NCI-H2171 treated with DMSO at 0.1 percent for 48 hours (cell line): ENCODE measurements at places on chromosomes 3 and 15.

GRCh38 chr15:69194854-69195253, 34.4 kb downstream of the GLCE start:
- no peak for DNase-seq

- peak; percentile 76 for DNase-seq
Observed at GRCh38 chr15:39976291-39977274, 42.7 kb downstream of the EIF2AK4 start.

- DNase-seq, result peak; percentile 46
Observed at GRCh38 chr15:63939531-63940130, 105.9 kb upstream of the HERC1 start.

DNA sequence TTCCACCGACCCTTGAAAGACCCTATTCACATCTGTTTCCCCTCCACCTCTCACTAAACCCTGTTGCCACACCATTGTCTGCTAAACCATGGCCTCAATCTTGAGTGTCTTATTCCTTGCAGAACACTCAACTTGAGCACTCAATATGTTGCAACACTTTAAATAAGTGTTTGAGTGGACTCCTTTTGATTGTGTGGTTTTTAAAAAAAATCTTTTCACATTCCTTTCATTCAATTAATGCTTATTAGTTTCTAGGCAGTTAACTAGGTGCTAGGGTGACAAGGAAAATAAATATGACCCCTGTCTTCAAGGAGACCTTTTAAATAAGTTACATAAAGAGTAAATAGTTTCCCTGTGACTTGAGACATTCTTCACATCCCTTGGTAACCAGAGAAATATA, 13.3 kb upstream of the HHLA2 start:
- DNase-seq, result no peak

DNA sequence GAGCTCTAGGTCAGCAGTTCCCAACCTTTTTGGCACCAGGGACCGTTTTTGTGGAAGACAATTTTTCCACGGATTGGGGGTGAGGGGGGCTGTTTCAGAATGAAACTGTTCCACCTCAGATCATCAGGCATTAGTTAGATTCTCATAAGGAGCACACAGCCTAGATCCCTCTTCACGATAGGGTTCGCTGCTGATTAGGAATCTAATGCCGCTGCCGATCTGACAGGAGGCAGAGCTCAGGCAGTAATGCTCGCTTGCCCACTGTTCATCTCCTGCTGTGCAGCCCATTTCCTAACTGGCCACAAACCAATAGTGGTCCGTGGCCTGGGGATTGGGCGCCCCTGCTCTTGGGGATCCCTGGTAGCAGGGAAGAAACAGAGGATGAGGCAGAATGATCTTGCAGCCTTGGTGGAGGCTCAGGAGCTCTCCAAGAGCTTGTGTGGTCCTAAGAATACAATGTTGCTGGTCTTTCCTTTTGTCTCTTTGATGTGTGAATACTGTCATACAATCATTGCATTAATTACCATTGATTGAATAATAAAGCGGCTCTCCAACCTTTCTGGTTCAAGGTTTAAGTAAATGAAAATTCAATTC, 183.2 kb downstream of the FNDC3B start:
- no peak for DNase-seq

DNA sequence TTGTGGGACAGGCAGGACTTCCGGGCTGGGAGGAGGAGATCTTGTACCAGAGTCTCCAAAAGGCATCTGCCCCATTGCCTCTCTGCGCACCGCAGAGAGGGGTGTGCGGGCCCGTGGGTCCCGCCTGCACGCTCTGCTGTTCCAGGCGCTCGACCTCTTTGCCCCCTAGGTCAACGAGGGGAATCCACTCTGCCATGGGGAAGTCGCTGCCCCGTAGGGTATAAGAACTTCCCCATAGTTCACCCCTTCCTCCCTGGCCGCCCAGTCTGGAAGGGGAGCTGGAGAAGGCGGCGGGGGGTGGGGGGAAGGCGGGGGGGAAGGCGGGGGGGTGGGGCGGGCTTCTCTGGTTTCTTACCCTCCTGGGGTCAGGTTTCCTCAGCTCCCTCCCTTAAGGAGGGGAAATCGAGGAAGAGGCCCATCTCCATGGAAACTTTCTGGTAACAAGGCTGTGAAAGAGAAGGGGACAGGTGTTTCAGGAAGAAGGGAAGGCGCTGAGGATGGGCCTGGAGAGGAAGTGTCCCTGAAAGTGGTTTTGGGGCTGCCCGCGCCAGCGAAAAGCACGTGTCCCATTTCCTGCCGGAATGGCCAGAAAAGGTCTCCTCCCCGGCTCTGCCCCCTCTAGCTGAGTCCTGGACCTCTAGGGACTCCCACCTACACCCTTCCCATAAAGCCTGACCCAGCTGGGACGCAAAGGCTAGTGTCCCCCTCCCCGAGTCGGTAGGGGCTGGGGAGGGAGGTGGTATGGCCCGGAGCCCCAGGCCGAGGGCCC, 27.5 kb downstream of the NR1I2 start:
- no peak for DNase-seq

DNA sequence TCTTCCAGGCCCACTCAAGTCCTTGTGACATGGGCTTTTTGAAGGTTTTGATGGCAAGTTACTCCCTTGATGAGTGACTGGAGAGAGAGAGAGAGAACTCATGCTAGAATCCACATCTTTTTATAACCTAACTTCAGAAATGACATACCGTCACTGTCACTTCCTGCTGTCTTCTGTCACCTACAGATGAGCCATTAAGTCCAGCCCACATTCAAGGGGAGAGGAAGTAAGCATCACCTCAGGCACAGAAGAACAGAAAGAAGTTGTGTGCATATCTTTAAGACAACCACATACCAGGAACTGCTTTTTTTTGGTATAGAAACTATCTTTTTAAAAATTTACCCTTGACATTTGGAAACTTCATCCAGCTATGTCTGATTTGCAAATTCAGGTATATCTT, 16.6 kb upstream of the TXNRD3 start:
- DNase-seq, result no peak

DNA sequence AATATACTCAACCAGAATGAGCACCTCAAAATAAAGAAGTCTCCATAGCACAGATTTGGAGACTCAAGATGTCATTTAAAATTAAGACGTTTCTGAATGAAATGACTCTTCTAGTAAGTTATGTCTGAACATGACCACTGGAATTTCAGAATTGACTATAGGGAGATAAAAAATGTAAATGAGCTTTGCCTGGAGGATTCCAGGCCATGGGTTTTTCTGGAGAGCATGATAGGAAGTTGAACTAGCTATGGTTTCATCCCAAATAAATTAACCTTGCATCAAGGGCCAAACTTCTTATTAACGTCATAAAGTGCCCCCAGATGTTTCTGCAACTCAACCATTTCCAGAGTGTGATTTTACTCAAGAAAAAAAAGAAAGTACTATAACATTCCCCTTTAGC, 222.6 kb upstream of the NR2F2 start:
- no peak for DNase-seq

GRCh38 chr3:178768072-178768864, 232.0 kb downstream of the KCNMB2 start:
- DNase-seq, result no peak

- DNase-seq, result no peak
Observed at GRCh38 chr3:1015826-1016225, 77.0 kb upstream of the CNTN6 start.

DNA sequence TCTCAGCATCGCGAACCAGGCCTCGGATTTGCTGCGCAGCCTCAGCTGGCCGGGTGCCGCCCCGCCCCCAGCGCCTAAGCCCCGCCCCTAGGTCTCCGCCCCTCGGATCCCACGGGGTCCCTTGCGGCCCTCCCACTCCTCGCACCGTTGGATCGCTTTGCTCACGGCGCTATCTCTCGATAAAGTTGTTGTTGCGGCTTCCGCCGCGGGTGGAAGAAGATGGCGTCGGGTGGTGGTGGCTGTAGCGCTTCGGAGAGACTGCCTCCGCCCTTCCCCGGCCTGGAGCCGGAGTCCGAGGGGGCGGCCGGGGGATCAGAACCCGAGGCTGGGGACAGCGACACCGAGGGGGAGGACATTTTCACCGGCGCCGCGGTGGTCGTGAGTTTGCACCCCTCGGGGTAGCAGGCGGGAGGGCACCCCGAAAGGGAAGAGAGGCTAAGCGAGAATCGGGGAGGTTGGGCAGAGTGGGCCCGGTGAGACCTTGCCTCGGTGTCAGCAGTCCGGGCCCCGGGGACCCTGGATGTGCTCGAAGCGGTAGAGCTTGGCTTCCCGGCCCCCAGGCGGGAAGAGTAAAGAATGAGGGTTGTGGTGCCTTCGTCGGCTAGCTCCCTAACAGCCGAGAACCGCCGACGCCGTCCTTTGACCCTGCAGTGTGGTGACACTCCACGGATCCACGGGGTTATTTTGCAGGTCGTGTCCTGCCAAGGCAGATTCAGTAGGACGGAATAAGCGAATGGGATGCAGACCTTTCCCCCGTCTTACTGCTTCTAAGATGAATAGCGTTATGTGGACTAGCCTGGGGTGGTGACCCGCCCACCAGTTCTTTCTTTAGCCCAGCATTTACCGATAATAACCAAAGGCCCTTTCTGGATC, at the start of gene SNX1:
SNX1 (plus strand) TSS at position 188 of the 873 bp plus-strand sequence; CDS start at position 220, 32 bp downstream.
- peak; percentile 93 for DNase-seq

DNA sequence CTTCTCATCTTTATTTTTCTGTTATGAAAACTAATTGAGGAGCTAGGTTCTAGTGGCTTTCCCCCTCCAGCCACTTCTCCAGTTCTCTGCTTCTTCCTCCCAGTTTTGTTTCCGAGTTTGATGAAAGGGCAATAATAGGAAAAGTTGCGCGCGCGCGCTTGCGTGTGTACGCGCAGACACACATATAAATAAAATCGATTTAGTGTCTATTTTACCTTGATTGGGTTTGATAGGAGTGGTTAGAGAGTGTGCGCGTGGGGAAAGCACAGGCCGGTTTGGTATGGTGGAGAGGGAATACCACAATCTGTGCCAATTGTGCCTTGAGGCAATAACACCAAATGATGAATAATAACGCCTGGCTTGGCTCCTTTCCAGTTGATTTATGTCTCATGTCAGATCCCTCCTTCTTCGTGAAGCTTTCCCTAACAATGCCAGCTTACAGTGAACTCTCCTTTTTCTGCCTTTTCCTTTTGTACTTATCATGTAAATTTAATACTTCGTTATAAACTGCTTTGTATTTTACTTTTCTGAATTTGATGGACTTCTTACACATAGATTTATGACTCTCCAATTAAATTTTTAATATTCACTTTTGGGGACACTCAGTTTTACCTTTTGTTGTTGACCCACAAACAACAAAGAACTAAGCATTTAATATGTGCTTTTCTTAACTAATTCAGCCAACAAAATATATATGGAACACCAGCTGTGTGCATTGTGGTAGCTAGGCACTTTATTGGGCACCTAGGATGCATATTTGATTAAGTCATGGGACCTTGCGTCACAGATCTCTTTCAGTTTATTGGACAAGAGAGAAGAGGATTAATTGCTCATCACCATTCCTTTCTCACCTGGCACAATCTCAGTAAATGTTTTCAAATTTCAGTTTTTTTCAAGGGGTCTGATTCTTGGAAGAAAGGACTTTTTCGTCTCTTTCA, 1.7 kb downstream of the TIPARP start:
- DNase-seq, result peak; percentile 70

- no peak for DNase-seq
Observed at GRCh38 chr3:134350266-134350665, 24.0 kb downstream of the AMOTL2 start.

DNA sequence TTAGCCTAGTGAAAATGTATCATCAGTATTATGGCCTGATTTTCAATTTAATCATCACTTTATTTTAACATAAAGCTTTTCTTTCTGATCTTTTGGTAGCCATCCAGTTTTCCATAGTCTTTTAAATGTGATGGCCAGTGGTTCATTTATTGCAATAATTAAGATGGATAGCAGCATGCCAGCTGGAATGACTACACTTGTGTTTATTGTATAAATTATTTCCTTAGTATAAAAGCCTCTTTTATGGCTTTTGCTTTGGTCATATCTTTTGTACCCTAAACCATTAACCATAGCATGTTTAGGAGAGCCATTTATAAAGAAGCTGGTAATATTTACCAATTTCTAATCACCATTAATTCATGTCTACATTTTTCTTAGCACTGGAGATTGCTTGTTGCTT, 31.7 kb downstream of the ALCAM start:
- no peak for DNase-seq

GRCh38 chr3:142019794-142020320, 129.5 kb downstream of the TFDP2 start:
- DNase-seq, result no peak

DNA sequence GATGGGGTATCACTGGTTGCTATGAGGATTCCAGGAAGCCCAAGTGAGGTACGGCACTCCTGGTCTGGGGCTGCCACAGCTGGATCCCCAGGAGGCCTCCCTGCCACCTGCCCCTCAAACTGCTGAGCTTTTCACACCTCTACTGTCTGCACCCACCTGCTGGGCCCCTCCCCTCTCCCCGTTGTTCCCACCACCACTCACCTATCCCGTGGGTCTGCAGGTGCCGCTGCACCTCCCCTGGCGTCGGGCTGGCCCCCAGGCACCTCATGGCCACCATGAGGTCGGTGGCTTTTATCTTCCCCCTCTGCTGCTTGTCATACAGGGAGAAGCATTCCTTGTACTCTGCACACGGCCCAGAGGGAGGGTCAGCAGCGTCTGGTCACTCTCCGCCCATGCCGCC, 5.8 kb downstream of the CALML4 start:
- DNase-seq, result peak; percentile 13

GRCh38 chr15:63340353-63340752, 41.3 kb downstream of the CA12 start:
- no peak for DNase-seq

DNA sequence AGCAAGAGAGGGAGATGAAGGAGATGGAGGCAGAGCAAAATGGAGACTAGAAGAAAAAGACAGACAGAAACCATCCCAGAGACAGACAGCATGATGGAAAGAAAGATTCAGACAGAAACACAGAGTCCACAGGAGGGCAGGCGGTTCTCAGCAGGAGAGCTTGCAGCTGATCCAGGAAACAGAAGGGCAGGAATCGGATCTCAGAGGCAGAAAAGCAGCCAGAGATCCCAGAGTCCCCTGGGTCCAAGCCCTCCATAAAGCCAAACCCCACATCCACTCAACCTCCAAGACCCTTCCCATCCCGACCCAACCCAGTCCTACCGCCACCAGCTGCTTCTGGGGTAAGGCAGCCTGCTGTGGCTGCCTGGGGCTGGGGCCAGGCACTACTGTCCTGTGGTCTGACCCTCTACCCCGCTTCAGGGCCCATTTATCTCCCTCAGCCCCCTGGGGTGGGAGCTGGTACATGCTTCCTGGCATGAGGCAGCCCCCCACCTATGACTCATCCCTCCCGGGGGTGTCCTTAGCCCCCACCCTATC, at the start of gene UCN2:
UCN2 (minus strand) TSS at position 400 of the 537 bp plus-strand sequence. CDS start 657 bp downstream, outside the sequence.
- peak; percentile 35 for DNase-seq

GRCh38 chr3:4533489-4534443, 40.6 kb downstream of the ITPR1 start:
- peak; percentile 28 for DNase-seq

- DNase-seq, result peak; percentile 99
Observed at GRCh38 chr15:63065262-63066221, 23.0 kb downstream of the TPM1 start.

- no peak for DNase-seq
Observed at GRCh38 chr15:77185242-77185785, 114.4 kb upstream of the TSPAN3 start.

DNA sequence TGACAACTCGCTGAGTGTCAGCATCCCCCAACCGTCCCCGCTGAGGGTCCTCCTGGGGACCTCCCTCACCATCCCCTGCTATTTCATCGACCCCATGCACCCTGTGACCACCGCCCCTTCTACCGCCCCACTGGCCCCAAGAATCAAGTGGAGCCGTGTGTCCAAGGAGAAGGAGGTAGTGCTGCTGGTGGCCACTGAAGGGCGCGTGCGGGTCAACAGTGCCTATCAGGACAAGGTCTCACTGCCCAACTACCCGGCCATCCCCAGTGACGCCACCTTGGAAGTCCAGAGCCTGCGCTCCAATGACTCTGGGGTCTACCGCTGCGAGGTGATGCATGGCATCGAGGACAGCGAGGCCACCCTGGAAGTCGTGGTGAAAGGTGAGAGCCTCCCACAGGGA, 35.4 kb downstream of the ACAN start:
- no peak for DNase-seq
